ENCODE measurements at places on chromosomes 11 and 22.

- no peak for DNase-seq
These were observed 351.8 kb downstream of the BUD13 start for GRCh38 chr11:116420770-116421528.

- no peak for DNase-seq
These were observed 70.7 kb upstream of the CCDC179 start for GRCh38 chr11:22930816-22931594.

- DNase-seq, result no peak
These were observed 53.6 kb downstream of the SCUBE1 start for GRCh38 chr22:43289531-43289963.

DNA sequence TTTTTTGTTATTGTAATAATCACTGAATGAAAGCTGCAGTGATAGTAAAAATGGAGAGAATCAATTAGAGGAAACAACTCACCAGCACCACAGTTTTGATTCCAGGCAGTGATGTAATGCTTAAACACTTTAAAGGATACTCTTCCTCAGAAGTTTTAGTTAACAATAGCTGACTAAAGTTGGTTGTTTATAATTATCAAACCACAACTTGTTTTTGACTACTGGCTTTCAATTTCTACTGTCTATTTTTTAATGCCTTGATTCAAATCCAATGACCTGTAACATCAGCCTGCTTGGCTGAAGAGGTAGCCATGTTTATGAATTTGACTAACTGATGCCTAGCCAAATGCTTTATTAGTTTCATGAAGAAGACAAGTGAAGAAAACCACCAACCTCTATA lies 18.2 kb upstream of the CASP12 start:
- no peak for DNase-seq

- no peak for DNase-seq
These were observed 12.3 kb downstream of the TMEM216 start for GRCh38 chr11:61404641-61405040.

DNA sequence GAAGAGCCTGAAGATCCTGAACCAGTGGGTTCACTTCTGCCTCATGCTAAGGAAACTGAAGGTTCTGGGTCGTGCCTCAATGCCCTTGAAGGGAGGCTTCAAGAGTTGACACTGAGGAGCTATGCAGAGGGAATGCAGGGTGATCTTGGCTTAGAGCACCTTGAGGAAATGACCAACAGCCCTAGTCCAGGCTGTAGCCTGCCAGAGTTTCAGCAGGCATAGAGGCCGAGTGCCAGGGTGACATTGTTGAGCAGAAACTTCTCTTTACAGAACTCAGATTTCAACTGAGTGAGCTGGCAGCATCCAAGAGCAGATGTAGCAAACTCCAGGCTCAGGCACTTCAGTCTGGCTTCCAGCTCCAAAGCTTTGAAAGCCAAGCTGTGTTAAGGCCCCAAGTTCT lies 23.1 kb upstream of the CAPRIN1 start:
- DNase-seq, result no peak

DNA sequence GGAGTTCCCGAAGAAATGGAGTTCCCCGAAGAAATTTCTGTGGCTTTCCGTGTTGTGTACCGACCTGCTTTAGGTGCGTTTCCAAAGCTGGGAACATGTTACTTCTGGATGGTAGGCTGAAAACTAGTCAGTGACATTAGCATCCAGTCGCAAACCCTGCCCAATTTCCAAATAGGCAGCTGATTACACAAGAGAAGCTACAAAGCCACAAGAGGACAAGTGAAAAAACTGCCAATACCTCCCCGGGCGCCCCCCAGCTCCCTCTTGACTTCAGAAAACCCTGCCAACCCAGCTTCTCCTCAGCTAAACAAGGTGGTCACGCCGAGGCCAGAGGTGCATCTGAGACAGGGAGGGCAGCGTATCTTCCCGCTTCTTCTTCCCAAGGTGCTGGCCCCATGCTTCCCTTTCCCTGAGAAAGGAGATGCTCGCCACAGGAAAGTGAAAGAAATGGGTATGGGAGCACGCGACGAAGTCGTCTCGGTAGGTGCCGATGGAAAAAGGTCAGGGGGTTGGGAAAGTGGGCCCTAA lies 551 bp downstream of the AGBL2 start:
- DNase-seq, result no peak

DNA sequence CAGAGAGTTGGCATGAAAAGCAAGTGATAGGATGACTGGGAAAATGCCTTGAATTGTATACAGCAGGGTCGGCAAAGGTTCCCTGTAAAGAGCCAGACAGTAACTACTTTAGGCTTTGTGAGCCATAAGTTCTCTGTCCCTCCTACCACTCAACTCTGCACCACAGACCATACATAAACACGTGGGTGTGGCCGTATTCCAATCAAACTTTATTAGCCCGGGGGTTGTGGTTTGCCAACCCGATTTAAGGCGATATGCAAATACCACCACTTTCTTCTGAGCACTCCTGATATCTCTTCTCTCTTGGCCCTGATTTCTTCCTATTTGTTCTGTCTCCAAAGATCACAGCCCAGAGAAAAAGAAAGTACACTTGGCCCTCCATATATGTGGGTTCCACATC lies 87.5 kb downstream of the MN1 start:
- DNase-seq, result no peak

DNA sequence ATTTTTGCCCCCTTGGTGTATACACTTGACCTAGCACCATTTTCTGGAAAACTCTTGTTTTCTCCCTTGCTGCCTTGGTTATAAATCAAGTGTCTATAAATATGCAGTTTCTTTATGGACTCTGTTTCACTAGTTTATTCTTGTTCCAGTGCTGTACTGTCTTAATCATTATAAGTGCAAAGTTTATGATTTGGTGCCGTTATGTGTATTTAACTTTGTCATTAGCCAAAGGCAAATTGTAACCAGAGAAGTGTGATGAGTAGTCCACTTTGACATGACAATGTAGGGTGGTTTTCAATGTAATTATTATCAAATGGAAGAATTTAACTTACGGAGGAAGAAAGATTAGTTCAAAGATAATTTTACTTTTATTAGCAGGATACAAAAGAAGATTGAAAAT lies 40.3 kb downstream of the SPECC1L start:
- no peak for DNase-seq

GRCh38 chr22:19807914-19808872 lies 46.5 kb downstream of the GNB1L start:
- no peak for DNase-seq

GRCh38 chr11:79050786-79051185 lies 390.0 kb downstream of the TENM4 start:
- DNase-seq, result no peak

GRCh38 chr11:72421351-72421750 lies 13.0 kb downstream of the CLPB start:
- DNase-seq, result no peak

GRCh38 chr11:59180907-59181306 lies 9.0 kb downstream of the DTX4 start:
- DNase-seq, result no peak

DNA sequence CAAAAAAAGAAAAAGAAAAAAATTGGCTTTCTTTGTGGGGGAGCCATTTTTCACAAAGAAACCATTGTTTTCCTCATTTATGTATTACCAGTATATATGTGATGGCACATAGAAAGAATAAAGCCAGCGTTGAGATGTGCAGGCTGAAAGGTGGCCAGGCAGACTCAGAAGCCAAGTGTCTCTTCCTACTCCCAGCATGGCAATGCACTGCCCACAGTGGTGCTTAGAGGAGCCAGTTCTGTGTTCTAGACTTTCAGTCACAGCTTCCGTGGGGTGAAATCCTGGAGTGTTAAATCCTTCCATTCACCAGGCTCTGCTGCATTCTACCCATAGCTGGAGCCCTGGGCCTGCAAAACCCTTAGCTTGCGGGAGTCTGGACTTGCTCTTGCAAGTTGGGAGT lies 18.9 kb downstream of the SNAP29 start:
- DNase-seq, result no peak

GRCh38 chr22:19929586-19930550 lies 11.7 kb upstream of the COMT start:
- DNase-seq, result no peak

GRCh38 chr22:32389685-32390084 lies 22.4 kb downstream of the RTCB start:
- DNase-seq, result no peak

- DNase-seq, result no peak
These were observed 37.1 kb downstream of the APOL5 start for GRCh38 chr22:35754761-35755160.

- no peak for DNase-seq
These were observed 39.4 kb downstream of the ST14 start for GRCh38 chr11:130198964-130199363.

GRCh38 chr22:46854125-46854870 lies 91.8 kb downstream of the TBC1D22A start:
- no peak for DNase-seq

- DNase-seq, result no peak
These were observed 5.7 kb downstream of the LRP4 start for GRCh38 chr11:46912526-46913150.

DNA sequence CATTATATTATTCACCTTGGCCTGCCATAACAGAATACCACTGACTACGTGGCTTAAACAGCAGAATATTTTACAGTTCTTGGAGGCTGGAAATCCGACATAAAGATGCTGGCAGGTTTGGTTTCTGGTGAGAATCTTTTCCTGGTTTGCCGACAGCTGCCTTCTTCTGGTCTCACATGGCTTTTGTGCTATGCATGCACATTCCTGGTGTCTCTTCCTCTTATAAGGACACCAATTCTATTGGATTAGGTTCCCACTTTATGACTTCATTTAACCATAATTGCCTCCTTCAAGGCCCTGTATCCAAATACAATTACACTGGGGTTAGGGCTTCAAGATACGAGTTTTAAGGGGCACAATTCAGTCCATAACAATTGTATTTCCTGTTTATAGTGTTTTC lies 17.1 kb downstream of the RNF214 start:
- DNase-seq, result no peak

DNA sequence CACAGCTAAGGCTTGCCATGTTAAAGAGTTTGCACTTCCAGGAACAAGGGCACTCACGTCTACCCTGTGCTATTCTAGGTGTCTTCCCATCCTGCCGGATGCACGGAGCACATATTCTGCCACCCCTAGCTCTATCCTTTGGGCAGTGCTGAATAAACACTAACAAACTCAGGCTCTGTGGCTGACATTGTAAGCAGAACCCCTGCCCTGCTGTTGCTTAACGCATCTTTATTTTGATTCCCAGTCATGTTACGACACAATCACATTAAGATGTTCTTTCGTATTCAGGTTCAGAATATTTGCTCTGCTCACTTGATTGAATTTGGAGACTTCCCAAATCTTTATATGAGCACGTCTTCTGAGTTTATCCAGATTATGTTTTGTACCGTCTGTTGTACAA lies 3.7 kb upstream of the HDHD5 start:
- no peak for DNase-seq

DNA sequence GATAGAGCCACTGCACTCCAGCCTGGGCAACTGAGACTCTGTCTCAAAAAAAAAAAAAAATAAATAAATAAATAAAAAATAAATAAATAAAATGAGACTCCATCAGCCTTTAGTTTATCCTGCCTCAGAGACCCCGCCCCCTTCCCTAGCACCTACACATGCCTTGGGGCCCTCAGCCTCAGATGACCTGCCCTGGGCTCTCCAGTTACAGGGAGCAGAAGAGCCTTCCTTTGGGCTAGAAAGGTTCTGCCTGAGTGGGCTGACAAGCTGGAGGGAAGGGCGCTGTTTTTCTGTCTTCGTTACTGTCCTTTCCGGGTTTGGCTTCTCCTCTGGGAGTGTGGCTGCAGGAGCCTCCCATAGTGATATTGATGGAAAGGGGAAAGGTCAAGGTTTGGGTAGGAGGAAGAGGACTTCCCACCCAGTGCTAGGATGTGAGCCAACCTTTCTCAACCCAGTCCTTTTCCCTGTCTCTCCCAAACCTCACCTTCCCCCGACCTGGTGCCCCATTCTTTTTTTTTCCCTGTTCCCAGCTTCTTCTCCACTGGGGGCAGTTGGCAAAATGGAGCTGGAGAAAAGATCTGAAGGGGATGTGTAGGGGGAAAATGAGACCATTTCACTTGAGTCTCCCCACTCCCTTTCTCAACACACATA lies 1.5 kb upstream of the SF3B2 start:
- DNase-seq, result no peak

GRCh38 chr11:45209891-45210699 lies 63.7 kb downstream of the PRDM11 start:
- DNase-seq, result peak; percentile 46

GRCh38 chr11:90558328-90558865 lies 335.5 kb upstream of the CHORDC1 start:
- no peak for DNase-seq

DNA sequence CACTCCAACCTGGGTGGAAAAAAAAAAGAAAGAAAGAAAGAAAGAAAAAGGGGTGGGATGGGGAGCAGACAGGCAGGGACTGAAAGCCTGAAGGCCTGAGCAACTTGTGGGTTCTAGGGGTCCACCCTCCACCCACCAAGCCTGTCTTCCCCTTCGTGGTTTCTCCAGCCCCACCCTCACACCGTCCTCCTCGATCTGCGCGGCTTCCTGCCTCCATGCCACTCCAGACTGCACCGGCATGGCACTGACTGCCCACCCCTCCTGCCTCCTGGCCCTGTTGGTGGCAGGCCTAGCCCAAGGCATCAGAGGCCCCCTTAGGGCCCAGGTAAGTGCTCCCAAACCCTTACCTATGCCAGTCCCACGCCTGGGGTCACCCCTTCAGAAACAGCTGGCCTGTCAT lies at the start of gene CTSW:
TSS of gene CTSW (plus strand) at position 221 of the 400 bp plus-strand sequence. CDS start at position 239, 18 bp downstream.
- no peak for DNase-seq

DNA sequence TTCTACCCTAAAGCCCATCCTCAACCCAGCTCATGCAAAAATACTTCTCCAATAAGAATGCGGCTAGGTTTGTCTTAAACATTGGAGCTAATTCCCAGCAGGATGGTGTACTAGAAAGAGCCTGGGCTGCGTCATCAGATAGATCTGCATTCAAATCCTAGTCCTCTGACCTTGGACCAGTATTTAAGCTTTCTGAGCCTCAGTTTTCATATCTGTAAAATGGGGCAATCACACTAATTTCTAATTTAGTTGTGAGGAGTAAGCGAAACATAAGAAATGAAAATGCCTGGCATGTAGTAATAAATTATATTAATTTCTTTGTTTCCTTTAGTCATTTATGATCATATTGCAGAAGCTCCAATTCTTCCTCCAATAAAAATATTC lies 32.2 kb upstream of the ACCSL start:
- DNase-seq, result no peak

DNA sequence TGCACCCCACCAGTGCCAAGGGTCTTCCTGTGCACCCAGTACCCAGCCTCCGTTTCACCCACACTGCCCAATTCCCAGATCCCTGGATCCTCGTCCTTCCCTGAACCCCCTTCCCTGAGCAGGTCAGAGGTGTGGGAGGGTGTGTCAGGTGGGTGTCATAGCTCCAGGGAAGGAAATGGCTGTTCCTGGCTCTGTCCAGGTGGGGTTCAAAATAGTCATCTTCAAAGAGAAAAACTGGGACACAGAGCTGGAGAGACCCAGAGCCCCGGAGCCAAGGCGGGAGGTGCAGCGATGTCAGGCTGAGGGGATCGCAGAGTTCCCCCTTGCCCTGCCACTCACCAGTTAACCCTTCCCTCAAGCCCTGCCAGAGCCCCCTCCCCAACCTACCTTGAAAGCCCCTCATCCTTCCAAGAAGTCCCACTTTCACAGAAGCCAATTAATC lies 698 bp downstream of the C1QTNF4 start:
- no peak for DNase-seq
